Cortex of kidney (tissue), 1 donor: ENCODE measurements at places on chromosomes 7 and 10.

- no peak for DNase-seq
Observed at GRCh38 chr10:30199376-30200016, 140.1 kb upstream of the JCAD start.

GRCh38 chr10:11403116-11403515, 208.3 kb downstream of the USP6NL start:
- no peak for DNase-seq

DNA sequence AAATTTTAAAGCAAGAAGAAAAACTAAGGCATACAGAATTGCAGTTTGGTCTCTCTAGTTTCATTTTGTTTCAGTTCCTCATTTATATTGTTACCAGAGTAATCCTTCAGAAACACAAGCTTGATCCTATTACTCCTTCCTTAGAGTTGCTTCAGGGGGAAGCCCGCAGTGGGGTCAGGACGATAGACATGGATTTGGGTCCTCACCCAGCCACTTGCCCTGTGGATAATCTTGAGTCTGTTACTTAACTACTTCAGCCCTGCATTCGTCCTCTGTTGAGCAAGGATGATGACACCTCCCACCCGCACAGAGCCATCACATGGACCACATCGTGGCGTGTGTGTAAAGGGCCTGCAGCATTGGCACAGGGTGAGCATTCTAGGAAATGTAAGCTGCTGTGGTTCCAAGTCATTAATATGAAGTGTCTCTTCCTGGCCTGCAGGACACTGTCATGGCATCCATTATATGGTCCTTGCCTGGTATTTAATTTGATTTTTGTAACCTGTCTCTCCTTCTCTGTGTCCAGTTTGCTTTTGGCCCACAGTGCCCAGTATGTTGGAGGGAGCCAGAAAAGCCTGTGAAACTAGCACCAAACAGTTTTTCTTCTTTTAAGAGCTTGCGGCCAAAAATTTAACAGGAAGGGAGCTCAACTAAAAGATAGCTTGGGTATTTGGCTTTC, 111.2 kb downstream of the EEPD1 start:
- DNase-seq = no peak

DNA sequence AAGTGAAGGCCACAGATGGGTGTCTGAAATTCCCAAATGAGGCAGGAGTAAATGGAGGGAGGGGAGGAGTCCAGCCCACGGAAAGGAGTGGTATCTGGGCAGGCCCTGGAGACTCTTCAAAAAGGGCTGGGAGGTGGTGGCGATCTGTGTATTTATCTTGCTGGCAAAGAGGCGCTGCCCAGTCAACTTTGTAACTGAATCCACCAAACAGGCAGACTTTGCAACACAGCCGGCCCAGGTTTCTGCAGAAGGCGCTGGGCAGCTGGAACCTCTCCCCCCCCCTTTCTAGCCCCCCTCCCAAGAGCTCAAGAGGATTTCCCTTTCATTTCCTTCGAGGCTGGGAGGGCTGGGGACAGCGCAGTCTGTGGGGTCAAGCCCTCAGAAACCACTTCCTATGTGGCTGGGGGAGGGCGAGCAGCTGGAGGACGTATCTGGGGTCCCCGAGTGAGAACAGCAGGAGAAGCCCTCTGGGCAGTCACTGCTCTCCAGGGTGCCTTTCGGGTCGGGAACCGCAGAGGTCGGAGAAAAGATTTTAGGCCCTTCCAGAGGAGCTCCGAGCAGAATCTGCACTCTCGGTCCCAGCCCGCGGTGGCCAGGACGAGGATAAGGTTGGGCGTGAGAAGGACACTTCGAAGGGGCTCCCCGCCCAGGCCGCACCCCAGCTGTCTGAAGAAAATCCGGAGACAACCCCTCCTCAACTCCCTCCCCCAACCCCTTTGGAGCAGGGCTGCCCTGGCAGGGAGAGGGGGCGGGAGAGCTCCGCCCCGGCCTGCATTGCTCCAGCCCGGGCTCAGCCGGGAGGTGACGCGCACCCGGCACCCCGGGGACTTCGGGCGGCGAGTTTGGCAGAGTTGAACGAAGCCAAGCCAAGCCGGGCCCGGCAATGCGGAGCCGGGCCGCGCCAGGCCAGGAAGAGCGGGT, 965 bp downstream of the ZCCHC24 start:
- DNase-seq = no peak

DNA sequence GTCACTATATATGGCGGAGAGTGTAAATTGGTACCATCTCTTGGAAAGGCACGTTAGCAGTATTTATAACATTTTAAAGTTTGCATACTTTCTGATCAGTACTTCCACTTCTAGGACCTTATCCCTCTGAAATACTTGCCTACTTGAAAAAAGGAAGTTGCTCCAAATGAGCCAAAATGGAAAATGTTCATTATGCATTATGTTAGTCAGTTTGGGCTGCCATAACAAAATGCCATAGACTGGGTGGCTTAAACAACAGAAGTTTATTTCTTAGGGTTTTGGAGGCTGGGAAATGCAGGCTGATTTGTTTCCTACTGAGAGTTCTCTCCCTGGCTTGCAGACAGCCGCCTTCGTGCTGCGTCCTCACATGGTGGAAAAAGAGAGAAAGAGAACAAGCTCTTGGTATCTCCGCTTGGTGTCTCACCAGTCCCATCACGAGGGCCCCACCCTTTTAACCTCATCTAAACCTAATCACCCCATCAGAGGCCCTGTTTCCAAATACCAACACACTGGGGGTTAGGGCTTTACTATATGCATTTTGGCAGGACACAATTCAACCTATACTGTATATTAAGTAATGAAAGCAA, 6.9 kb downstream of the SNX10 start:
- DNase-seq = no peak

GRCh38 chr7:18345641-18346234, 149.8 kb upstream of the HDAC9 start:
- no peak for DNase-seq

GRCh38 chr10:108801775-108802517, 1121.4 kb downstream of the XPNPEP1 start:
- DNase-seq = no peak

DNA sequence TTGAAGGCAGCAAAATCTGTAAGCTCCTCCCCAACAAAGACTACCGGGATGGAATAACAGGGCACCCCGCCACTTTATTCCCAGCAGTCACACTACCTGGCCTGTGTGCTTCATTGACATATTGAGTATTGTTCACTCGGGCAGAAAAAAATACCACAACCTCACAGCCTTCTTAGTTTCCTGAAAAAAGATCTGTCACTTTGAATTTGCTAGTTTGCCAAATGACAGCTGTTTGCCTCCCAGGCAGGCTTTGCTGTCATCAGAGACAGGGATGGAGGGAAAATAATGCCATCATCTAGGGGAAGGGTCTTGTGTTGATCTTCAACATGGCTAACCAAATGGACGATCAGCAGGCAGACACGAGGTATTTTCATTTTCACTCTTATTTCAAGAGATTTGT, 26.9 kb downstream of the BMPER start:
- no peak for DNase-seq

DNA sequence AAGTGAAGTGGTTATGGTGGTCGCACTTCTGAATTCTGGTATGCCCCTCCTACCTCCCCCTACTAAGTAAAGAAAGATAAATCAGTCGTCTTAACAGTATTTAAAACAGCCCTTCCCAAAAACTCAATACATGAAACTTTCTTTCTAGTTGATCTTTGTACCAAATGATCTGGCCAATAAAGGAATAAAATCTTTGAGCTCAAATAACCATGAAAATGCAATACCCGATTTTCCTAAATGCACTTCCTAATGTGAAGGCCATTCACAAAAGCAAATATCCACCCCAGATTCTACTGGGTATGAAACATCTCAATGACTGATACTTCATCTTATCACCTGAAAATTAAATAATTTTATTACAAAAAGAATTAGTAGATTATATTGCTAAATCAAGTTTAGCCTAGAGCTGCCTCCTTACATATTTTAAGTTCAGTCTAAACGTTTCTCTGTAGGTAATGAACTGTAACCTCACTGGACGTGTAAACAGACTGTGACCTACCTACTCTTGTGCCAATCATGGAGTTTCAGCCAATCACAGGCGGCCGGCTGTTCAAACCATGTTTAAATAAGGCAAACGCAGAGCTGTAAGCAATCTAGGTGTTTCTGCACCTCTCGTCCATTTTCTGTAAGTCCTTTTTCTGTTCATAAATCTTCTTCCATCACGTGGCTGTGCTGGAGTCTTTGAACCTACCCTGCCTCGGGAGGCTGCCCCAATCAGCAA, 146.9 kb upstream of the AKR1E2 start:
- no peak for DNase-seq

- DNase-seq = no peak
Observed at GRCh38 chr7:121062671-121063279, 74.3 kb downstream of the CPED1 start.

- DNase-seq = no peak
Observed at GRCh38 chr7:127997226-127997922, 33.9 kb downstream of the LRRC4 start.

- no peak for DNase-seq
Observed at GRCh38 chr7:5448378-5449037, 24.9 kb upstream of the TNRC18 start.

DNA sequence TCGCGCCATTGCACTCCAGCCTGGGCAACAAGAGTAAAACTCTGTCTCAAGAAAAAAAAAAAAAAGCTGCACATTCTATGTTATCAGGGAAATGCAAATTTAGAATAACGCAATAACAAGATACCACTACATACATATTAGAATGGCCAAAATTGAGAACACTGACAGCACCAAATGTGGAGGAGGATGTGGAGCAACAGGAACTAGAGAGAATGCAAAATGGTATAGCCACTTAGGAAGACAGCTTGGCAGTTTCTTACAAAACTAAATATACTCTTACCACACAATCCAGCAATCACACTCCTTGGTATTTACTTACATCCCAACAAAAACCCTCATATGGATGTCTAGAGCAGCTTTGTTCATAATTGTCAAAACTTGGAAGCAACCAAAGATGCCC, 76.8 kb downstream of the ALOX5 start:
- DNase-seq = no peak

- no peak for DNase-seq
Observed at GRCh38 chr10:52348037-52348564, 34.0 kb downstream of the DKK1 start.

DNA sequence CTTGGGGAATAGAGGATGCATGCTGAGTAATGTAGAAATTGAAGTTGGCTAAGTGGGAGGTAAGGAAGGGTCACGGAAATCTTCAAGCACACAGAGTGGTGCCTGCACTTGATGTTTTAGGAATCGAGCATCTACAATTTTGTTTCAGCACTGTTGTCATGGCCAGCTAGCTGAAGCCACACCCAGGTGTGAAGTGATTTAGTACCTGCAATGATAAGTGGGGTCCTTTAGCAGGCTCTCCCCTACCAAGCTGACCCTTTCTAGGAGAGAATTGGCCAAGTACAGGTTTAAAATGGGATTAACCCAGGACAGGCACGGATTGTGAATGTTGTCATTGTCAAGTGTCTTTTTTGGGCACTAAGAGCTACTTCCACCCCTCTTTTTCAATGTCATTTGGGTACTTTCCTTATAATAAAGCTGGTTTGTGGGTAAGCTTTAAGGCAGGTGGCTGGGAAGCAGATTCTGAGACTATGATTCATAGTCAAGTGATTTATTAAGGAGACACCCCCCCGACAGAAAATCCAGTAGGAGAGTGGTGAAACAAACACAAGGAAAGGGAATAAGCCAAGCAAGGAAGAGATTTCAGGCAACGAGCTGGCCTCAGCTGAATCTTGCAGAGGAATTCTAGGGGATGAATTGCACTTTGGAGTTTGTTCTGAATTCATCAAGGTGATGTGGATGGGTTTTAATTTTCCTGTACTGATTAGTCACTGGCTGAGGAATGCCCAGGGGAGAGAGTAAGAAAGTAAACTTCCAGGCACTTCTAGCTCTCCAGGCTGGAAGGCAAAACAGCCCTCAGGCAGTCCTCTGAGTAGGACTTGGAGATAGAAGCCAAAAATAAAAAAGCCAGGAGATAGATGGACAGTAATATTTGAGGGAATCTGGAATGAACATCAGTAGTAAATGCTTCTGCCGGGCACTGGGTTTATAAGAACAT, 1128.4 kb downstream of the SORCS3 start:
- DNase-seq = no peak

GRCh38 chr7:98724591-98724990, 107.5 kb downstream of the NPTX2 start:
- DNase-seq = no peak

- no peak for DNase-seq
Observed at GRCh38 chr10:48792687-48793096, 108.0 kb downstream of the WDFY4 start.

DNA sequence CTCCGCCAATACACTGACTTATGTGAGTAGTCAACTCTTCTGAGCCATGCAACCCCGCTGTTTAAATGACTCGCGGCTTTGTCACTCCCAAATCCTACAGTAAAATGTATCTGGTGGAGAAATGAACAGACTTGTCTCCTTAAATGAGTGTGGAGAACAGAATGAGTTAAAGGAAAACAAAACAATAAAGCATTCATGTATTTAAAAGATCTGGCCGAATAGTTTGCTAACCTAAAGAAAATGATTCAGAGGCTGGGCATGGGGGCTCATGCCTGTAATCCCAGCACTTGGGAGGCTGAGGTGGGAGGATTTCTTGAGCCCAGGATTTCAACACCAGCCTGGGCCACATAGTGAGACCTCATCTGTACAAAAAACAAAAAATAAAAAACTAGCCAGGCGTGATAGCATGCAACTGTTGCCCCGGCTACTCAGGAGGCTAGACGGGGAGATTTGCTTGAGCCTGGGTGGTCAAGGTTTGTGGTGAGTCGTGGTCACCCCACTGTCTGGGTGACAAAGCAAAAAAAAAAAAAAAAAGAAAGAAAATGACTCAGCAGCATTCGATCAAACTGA, 86.5 kb upstream of the PFKP start:
- DNase-seq = no peak

DNA sequence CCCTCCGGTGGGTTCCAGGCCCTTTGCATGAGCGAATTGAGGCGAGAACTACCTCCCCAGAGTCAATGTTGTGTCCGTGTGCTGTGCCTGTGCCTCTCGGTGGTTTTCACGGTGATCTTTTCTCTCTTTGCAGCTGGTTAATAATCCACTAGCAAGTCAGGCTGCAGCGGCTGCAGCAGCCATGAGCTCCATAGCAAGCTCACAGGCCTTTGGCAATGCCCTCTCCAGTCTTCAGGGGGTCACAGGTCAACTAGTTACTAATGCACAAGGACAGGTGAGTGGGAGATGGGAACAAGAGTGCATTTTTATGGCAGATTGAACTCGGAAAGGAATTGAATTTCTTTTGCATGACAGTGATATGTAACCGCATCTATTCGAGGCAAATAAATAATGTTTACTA, 159.7 kb upstream of the YAE1 start:
- DNase-seq = no peak

GRCh38 chr10:74994854-74995253, 116.6 kb upstream of the SAMD8 start:
- DNase-seq = no peak

GRCh38 chr10:43228783-43229207, 38.1 kb downstream of the RASGEF1A start:
- no peak for DNase-seq
